ENCODE measurements at places on chromosomes 13 and 19.
A peak's percentile ranks its signal among the peaks of the same experiment; 100 is the strongest.

GRCh38 chr19:10858204-10858828 lies 10.1 kb downstream of the C19orf38 start:
- ATAC-seq, result no peak
- no peaks in the 10 kb centered on the region for H3K36me3 ChIP-seq
- H3K4me1 ChIP-seq, result peaks cover 3% of the 10 kb centered on the region
- no peaks in the 10 kb centered on the region for H3K27me3 ChIP-seq
- no peak overlapping the region for H3K4me3 ChIP-seq

GRCh38 chr13:75417012-75417384 lies 65.0 kb downstream of the TBC1D4 start:
- H3K27ac ChIP-seq, result no peak overlapping the region
- H3K4me1 ChIP-seq, result no peaks in the 10 kb centered on the region
- no peak overlapping the region for H3K4me3 ChIP-seq

DNA sequence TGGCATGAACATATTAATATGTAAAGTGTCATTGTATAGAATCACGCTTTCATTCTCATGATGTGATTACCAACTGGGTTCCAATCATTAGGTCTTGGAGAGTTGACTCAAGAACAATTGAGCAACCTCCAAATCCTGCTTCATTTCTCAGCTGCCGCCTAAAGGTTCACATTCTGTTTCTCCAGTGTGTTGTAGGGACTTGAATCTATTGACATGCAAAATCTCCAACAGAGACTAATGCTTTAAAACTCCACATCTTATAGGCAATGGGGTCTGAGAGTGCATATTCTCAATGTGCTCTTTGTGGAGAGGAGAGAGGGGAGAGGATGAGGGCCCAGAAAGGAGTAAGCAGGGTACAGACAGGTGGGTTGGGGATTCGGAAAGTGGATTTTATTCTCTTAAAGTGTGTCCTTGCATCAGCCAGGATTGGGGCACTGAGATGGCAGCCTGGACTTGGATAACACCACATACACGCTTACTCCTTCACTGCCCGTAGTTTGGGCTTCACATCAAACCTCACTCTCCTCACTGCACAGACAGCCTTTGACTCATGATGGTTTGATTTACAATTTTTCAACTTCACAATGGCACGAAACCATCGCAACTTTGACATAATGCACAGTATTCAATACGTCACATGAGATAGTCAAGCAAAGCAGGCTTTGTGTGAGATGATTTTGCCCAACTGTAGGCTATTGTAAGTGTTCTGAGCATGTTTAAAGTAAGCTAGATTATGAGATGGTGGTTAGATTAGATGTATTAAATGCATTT lies 241.3 kb upstream of the IRS2 start:
- no peak overlapping the region for H3K27ac ChIP-seq
- H3K4me3 ChIP-seq, result no peak overlapping the region
- no peaks in the 10 kb centered on the region for H3K4me1 ChIP-seq
- no peaks in the 10 kb centered on the region for H3K36me3 ChIP-seq

DNA sequence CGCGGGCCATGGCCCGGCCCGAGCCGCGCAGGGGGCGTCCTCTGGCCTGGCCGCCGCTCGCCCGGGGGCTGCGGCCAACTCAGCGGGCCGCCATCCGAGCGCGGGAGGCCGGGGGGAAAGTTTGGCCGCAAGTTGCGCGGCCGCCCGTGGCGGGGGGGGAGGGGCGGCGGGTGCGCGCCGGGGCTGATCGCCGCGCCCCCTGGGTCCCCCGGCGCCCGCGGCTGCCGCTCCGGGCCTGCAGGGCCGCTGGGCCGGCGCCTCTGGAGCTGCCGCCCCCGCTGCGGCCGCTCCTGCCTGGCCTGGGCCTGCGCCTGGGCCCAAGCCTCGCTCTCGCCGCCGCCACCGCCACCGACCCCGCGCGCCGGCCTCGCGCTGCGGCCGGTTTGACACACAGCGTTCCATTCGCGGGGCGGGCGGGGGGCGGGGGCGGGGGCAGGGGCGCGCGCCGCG lies at the start of gene NR2F6:
Gene NR2F6 (minus strand): TSS at position 385 of the 450 bp plus-strand sequence. CDS start 699 bp downstream, outside the sequence.
- H3K36me3 ChIP-seq, result no peaks in the 10 kb centered on the region
- no peaks in the 10 kb centered on the region for H3K27me3 ChIP-seq

DNA sequence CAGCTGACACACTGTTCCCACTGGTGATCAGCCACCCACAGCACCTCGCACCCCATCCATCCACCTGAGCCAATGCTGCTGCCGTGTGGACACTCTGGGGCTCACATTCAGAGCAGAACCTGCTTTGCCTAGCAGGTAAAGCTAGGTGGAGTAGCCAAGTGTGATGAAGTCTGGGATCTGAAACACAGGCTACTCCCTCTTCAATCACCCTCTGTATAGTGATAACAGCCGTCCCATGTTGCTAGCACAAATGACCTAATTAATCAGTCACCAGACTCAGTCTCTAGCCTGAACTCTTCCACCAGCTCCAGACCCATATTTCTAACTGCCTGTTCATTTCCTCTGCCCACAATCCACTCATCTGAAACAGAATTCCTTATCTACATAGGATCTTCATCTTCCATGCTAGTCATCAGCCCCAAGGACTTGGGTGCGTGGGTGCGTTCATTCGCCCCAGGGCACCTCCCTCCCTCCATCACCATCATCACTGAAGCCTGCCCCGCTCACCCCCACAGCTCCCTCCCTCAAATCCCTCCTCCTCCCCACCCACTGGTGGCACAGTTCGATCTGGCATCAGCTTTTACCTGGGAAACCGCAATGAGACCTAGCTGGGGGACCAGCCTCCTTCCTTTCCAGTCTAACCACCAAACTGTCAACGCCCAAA lies 19.8 kb downstream of the STK24 start:
- H3K36me3 ChIP-seq, result peaks cover 32% of the 10 kb centered on the region
- no peaks in the 10 kb centered on the region for H3K27me3 ChIP-seq
- ATAC-seq, result peak; percentile 20
- H3K4me1 ChIP-seq, result peaks cover 94% of the 10 kb centered on the region
- peak overlapping the region; percentile 36 for H3K27ac ChIP-seq

- H3K36me3 ChIP-seq, result peaks cover 18% of the 10 kb centered on the region
- no peaks in the 10 kb centered on the region for H3K4me1 ChIP-seq
- no peaks in the 10 kb centered on the region for H3K27me3 ChIP-seq
- no peak overlapping the region for H3K4me3 ChIP-seq
- H3K27ac ChIP-seq, result no peak overlapping the region
- ATAC-seq, result no peak
These were observed 186.2 kb downstream of the RGCC start for GRCh38 chr13:41643507-41643906.

DNA sequence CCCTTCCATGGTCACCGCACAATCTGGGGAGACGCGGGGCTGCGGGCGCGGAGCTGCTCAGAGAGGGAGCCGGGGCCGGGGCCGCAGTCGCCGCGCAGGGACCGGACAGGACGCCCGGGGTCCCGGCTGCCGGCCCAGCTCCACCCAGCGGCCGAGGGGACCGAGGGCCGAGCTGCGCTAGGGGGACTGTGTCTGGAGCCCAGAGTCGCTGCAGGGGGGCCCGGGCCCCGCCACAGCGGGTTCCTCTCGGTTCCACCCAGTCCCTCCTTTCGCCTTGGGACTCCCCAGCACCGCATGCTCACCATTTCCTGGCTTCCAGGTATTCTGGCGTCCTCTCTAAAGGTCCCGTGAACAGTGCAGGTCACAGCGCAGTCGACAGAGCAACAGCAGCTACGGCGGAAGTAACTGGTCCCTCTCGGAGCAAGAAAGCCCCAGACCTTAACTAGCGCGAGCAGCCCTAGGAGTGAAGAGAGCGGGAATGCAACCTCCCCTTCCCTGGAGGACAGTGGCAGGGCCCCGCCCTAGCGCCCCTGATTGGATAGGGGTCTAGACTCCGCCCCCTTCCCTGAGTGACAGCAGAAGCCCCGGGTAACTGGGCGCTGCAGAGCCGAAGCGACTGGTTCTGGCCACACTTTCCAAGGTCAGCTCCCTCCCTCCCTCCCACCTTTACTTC lies at the start of gene ZNF878:
Gene ZNF878 (minus strand): TSS at position 465 of the 673 bp plus-strand sequence. CDS start 160 bp downstream, at position 305.
- H3K4me1 ChIP-seq, result peaks cover 18% of the 10 kb centered on the region
- peak within 1 kb of the TSS; percentile 21 for H3K27ac ChIP-seq
- peak within 1 kb of the TSS; percentile 93 for H3K4me3 ChIP-seq
- ATAC-seq, result peak; percentile 95
- no peaks in the 10 kb centered on the region for H3K36me3 ChIP-seq
- H3K27me3 ChIP-seq, result peaks cover 9% of the 10 kb centered on the region

DNA sequence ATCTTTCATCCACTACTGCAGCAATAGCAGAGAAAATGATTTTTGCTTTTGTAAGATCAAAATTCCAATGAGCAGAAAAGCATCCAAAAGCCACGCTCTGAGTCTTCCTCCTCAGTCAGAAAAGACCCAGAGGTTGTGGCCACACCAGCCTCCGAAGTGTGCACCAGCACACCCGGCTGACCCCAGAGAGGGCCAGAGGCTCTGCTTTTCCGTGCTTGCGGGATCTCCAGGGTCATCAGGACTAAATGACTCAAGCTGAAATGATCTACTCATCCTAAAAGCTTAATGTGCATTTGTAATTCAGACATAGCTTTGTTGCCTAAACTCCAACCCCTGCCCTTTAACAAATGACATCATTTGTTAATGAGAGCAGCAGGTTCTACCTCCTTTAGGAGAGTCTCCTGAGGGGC lies 16.5 kb downstream of the RXFP2 start:
- H3K4me3 ChIP-seq, result no peak overlapping the region
- H3K27me3 ChIP-seq, result peaks cover 19% of the 10 kb centered on the region
- no peak overlapping the region for H3K27ac ChIP-seq
- no peaks in the 10 kb centered on the region for H3K4me1 ChIP-seq
- no peak for ATAC-seq

DNA sequence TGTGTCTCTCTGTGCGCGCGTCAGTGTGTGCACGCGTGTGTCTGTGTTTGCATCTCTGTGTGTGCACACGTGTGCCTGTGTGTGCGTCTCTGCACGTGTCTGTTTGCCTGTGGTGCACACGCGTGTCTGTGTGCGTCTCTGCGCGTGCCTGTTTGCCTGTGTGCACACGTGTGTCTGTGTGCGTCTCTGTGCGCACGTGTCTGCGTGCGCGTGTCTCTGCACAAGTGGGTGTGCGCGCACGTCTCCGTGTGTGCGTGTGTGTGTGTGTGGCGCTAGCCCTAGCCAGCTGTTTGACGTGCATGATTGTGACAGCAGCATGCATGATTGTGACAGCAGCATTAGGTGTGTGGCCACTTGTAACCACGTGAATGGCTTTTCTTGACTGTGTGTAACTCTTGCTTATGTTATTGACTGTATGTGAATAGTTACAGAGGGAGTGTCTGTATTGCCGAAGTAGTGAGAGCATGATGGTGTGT lies 31.1 kb downstream of the ZNF146 start:
- no peak overlapping the region for H3K27ac ChIP-seq
- H3K27me3 ChIP-seq, result peaks cover 15% of the 10 kb centered on the region
- H3K36me3 ChIP-seq, result peaks cover 5% of the 10 kb centered on the region

DNA sequence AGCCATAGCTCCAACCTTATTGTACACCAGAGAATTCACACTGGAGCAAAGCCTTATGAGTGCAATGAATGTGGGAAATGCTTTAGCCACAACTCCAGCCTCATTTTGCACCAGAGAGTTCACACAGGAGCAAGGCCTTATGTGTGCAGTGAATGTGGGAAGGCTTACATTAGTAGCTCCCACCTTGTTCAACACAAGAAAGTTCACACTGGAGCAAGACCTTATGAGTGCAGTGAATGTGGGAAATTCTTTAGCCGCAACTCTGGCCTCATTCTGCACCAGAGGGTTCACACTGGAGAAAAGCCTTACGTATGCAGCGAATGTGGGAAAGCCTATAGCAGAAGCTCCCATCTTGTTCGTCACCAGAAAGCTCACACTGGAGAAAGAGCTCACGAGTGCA lies 5.9 kb upstream of the TRAPPC2B start:
- no peak for ATAC-seq
- H3K27ac ChIP-seq, result no peak overlapping the region
- H3K4me1 ChIP-seq, result peaks cover 14% of the 10 kb centered on the region
- H3K4me3 ChIP-seq, result no peak overlapping the region
- no peaks in the 10 kb centered on the region for H3K27me3 ChIP-seq
- peaks cover 77% of the 10 kb centered on the region for H3K36me3 ChIP-seq

DNA sequence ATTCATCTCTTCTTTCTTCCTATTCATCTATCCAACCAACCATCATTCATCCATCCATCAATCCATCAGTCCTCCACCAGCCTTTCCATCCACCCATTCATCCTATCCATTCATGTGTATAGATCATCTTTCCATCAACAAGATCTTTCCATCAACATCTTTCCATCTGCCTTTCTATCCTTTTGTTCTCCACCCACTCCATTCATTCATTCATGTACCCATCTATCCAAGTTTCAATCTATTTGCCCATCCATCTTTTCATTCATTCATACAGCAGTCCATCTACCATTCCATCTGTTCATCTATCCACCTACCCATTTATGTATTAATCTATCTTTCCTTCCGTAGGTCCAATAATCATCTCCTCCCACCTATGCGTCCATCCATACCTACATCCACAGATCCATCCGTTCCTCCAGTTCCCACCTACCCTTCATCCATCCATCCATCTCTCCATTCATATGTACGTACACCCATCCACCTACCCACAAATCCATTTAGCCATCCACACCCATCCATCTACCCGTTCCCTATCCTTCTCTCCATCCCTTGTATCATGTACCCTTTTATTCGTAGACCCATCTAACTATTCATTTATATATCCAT lies 53.3 kb downstream of the RYR1 start:
- H3K27ac ChIP-seq, result no peak overlapping the region
- H3K36me3 ChIP-seq, result no peaks in the 10 kb centered on the region
- no peak overlapping the region for H3K4me3 ChIP-seq
- H3K27me3 ChIP-seq, result peaks cover 60% of the 10 kb centered on the region
